ENCODE measurements at places on chromosomes 7 and 10. TPM values are rescaled to one million over a fixed set of nuclear protein-coding genes. Genes with fewer than 3 reads are reported as not detected.

- no peak for DNase-seq
Observed at GRCh38 chr7:23293500-23294073, 5.6 kb upstream of the MALSU1 start.

DNA sequence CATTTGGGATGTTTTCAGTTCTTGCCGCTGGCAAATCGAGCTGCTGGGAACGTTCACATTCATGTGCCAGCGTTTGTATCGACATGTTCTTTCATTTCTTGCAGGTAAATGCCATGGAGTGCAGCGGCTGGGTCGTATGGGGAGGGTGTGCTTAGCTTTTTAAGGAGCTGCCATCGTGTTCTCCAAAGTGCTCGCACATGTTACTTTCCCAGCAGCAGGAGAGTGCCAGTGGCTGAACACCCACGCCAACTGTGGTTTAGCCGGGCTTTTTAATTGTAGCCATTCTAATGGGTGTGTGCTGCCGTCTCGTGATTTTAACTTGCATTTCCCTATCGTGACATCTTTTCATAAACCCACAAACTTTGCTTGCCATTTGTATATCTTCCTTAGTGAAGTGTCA is 11.6 kb upstream of the BNIP3 start:
- DNase-seq: no peak

DPYSL4 gene
- total RNA-seq: 1.8 TPM

- no peak for DNase-seq
Observed at GRCh38 chr7:55575733-55576132, 3.4 kb upstream of the VOPP1 start.

- no peak for DNase-seq
Observed at GRCh38 chr10:58757352-58758065, 244.8 kb downstream of the BICC1 start.

KCND2 gene
- 2.9 TPM for total RNA-seq

DNA sequence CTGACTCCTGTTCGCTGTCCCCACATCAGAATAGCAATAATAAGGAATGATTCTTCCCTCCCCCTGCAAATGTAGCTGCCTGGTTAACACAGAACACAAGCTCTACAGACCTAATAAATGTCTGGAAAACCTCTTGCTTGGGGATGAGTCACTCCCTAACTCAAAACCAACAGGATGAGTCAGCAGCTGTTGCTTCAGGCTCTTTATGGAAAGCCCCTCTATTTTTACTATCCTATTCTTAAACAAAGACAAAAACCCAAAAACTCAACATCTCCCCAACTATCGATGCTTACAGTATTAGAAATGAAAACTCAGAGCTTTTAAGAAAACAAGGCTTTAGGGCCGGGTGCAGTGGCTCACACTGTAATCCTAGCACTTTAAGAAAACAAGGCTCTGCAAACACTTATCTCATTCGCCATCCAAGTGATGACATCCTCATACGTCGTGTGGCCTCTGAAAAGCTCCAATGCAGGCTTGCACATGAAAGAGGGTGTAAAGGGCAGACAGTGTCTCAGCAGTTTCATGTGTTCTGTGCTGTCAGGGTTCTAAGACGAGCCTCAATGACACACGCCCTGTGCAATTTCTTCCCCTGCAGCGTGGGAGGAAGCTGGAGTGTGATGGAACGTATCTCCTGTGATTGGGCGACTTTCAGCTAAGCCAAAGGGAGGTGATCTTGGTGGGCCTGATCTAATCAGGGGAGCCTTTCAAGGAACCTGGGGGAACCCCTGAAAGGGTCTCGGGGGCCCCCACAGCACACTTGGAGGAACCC is 70.1 kb downstream of the AMZ1 start:
- DNase-seq: no peak

MEST gene
- total RNA-seq: 963 TPM

HOGA1 gene
- total RNA-seq: 3.8 TPM

GRCh38 chr7:156998988-156999957 is 11.2 kb downstream of the MNX1 start:
- DNase-seq: no peak

DNA sequence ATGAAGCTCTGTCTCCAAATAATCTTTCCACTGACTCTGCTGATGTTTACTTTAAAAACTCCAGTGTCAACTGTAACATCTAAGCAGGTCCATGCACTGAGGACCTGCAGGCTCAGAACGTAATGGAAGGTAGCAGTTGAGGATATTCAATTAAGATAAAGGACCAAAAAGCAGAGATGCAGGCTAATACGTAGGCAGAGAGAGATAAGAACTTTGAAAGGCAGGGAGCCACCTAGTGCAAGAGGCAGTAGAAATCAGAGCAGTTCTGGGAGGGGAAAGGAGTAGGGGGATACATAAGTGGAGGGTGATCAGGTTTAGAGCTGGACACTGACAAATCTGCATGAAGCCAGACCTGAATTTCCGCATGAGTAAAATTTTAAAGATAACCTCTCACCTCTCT is 114.5 kb upstream of the POM121L12 start:
- no peak for DNase-seq

DNA sequence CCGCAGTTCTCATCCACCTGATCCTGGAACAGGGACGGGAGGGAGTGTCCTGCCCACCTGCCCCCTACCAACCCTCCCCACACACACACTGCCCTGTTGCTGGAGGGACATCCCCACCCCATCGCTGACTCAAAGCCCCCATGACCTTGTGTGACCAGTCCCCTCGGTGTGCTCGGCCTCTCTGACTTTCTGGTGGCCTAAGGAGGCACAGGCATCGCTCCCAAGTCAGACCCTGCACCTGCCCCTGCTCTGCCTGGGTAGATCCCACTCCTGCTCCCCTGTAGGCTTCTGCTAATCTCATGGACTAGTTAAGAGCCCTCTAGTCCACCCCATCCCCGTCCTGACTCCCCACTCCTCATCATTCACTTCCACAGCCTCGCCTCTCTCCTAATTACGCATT is 58.8 kb upstream of the DOCK1 start:
- no peak for DNase-seq

C10orf71 gene
- total RNA-seq: not detected

All from mesenteric fat pad (tissue), 1 donor.